ENCODE measurements at places on chromosomes 3 and 15.

DNA sequence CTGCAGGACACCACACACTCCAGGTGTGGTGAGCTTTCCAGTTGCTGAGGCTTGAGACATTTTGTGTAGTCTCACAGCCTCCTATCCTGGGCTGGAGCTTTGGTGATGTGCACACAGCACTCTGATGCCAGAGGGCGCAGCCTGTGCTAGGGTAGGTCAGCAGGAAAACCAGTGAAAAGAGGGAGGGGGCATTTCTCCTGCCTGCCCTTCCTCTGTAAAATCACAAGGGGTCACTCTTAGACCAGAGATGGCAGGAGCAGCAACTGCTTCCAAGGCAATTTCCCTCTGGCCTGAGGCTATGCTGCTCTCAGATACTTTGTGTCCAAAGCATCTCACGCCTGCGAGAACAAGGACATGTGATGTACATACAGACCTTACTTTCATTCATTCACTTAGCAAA is 16.5 kb upstream of the MUSTN1 start:
- no peak overlapping the region for H3K4me3 ChIP-seq
- H3K27ac ChIP-seq = no peak overlapping the region
- DNase-seq = peak; percentile 33
- no peaks in the 10 kb centered on the region for H3K36me3 ChIP-seq
- H3K4me1 ChIP-seq = no peaks in the 10 kb centered on the region

- no peak overlapping the region for H3K27ac ChIP-seq
- no peak for DNase-seq
- no peak overlapping the region for H3K4me3 ChIP-seq
- no peaks in the 10 kb centered on the region for H3K36me3 ChIP-seq
- H3K27me3 ChIP-seq = no peaks in the 10 kb centered on the region
- H3K4me1 ChIP-seq = no peaks in the 10 kb centered on the region
Observed at GRCh38 chr3:51830836-51831385, 30.5 kb upstream of the IQCF2 start.

GRCh38 chr15:40991355-40991754 is 38.1 kb downstream of the CHAC1 start:
- no peak overlapping the region for H3K4me3 ChIP-seq
- no peaks in the 10 kb centered on the region for H3K4me1 ChIP-seq
- no peak for DNase-seq
- H3K36me3 ChIP-seq = peaks cover 28% of the 10 kb centered on the region
- no peak overlapping the region for H3K27ac ChIP-seq

DNA sequence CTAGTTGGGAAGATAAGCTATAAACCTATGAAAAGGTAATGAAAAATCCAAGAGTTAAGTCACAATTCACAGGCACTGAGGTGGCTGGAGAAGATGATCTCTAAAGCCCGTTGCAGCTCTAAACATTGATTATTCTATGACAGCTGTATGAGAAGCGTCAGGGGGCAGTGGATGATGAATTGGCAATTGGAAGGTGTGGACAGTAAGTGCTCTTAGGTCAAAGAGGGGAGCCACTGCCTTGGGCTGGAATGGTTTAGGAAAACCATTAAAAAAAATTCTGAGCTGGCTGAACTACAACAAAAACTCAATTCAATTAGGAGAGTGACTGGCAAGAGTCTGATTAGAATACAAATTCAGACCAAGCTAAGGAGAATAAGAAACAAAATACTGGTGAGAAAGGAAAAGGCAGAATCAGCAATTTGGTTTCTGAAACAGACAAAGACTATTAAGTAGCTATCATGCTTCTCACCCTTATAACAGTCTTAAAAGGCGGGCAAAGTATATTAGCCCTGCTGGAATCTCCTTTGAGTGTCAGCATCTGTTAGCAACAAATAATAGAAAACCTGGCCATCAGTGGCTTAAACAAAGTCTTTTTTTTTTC is 8.8 kb upstream of the NMD3 start:
- no peaks in the 10 kb centered on the region for H3K27me3 ChIP-seq
- H3K4me3 ChIP-seq = no peak overlapping the region
- DNase-seq = no peak
- no peak overlapping the region for H3K27ac ChIP-seq

DNA sequence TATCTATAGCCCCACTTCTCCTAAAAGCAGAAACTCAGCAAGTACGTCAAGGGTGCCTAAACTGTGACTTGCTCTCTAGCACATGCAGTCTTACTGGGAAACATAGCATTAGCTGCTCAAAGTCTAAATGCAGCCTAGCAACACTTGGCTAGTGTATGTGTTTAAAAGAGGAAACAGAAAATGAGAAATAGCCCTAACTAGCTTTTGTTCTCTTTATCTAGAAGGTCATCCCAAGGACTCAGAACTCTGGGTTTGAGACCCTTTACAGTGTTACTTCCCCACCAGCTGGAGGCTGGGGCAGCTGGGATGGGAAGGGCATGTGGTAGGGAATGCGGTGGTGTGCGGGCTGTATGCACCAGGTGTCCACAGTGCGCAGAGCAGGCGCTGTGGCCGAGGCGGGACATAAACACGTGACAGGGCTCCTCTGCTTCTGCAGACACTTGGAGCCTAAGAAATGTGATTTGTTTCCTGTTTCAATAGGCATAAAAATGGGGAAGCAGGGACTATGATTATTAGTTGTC is 13.3 kb downstream of the ETV5 start:
- no peaks in the 10 kb centered on the region for H3K27me3 ChIP-seq
- peaks cover 2% of the 10 kb centered on the region for H3K36me3 ChIP-seq
- peaks cover 58% of the 10 kb centered on the region for H3K4me1 ChIP-seq

- DNase-seq = no peak
- H3K27me3 ChIP-seq = no peaks in the 10 kb centered on the region
- no peak overlapping the region for H3K27ac ChIP-seq
- no peaks in the 10 kb centered on the region for H3K36me3 ChIP-seq
- no peak overlapping the region for H3K4me3 ChIP-seq
Observed at GRCh38 chr3:22159004-22159695, 408.1 kb upstream of the ZNF385D start.

- no peaks in the 10 kb centered on the region for H3K36me3 ChIP-seq
- H3K4me1 ChIP-seq = peaks cover 2% of the 10 kb centered on the region
- no peak for DNase-seq
- H3K4me3 ChIP-seq = no peak overlapping the region
Observed at GRCh38 chr3:5226783-5227182, 39.3 kb downstream of the EDEM1 start.

DNA sequence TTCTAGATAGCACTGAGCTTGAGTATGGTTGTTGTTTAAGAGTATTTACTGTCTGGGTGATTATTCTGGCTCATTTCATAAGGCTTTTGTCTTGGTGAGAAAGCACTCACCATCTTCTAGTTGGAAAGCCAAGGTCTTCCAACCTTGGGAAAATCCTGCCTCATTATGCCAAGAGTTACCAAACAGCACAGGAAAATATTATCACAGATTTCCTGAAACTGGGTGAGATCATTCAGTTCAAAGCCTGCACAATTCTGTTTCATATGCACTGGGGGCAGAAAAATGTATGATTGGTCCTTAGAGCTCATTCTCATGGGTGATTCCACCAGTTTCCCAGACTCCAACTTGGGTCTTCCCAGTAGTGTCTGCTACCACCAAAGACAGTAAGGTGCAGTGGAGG is 291.8 kb downstream of the RORA start:
- H3K27me3 ChIP-seq = no peaks in the 10 kb centered on the region
- H3K4me3 ChIP-seq = no peak overlapping the region
- peaks cover 5% of the 10 kb centered on the region for H3K4me1 ChIP-seq
- H3K36me3 ChIP-seq = no peaks in the 10 kb centered on the region
- H3K27ac ChIP-seq = no peak overlapping the region
- no peak for DNase-seq

DNA sequence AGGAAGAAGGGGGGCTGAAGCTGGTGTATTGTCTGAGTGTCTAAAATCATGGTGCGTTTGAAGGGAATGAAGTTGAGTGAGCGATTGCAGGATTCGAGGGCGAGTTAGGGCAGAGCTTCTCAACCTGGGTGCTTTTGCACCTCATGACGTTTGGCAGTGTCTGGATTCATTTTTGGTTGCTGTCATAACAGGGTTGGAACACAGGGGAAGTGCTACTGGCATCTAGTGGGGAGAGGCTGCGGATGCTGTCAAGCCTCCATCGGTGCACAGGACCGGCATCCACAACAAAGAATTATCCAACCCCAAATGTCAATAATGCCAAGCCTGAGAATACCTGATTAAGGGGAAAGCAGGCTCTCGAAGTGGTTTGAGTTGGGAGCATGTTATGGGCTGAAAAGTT is 120.0 kb downstream of the SLCO3A1 start:
- H3K27me3 ChIP-seq = peaks cover 15% of the 10 kb centered on the region
- H3K4me1 ChIP-seq = no peaks in the 10 kb centered on the region
- no peak overlapping the region for H3K4me3 ChIP-seq
- no peaks in the 10 kb centered on the region for H3K36me3 ChIP-seq

GRCh38 chr3:145144361-145144760 is 1016.6 kb downstream of the PLOD2 start:
- no peaks in the 10 kb centered on the region for H3K36me3 ChIP-seq
- H3K27ac ChIP-seq = no peak overlapping the region
- H3K4me1 ChIP-seq = no peaks in the 10 kb centered on the region

DNA sequence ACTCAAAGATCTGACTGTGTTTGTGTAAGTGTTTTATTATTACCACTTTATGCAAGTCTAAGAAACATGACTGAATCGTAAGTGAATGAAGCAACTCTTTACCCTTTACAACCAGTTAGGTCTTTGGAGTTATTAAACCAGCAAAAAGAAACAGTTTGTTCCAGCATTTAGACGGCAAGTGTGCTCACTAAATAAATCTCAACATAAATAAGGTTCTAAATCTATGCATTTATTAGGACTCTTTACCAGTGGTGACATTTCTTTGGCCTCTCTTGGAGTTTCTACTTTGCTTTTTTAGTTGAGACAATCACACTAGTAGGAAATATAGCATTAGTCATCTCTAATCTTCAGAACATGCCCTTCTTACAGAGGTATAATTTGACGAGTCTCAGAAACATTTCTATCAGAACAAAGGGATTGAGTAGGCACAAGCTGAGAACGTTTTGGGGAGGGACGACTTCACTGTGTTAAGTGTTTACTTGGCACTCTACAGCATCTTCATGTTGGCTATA is 739.9 kb upstream of the NR2F2 start:
- H3K4me3 ChIP-seq = no peak overlapping the region
- no peaks in the 10 kb centered on the region for H3K36me3 ChIP-seq
- no peak overlapping the region for H3K27ac ChIP-seq
- no peaks in the 10 kb centered on the region for H3K4me1 ChIP-seq
- peaks cover 2% of the 10 kb centered on the region for H3K27me3 ChIP-seq

- no peak for DNase-seq
- H3K4me3 ChIP-seq = no peak overlapping the region
- peaks cover 45% of the 10 kb centered on the region for H3K4me1 ChIP-seq
Observed at GRCh38 chr3:134368751-134369105, 5.5 kb downstream of the AMOTL2 start.

DNA sequence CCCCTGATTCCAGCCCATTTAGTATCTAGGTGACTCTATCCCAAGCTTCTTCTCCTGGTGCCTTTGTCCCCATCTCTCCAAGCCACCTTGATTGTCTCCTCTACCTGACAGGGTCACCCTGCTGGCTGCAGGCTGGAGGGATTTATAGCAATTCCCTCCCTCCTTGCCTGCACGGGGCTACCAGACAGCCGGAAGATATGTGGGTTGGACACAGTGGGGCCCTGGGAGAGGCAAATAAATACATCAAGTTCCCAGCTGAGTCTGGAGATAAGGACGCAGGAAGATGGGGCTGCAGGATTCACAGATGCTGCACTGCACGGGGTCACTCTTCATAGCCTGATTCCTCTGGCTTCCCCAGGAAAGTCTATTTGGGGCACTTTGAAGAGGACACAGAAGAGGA is 9.3 kb upstream of the ISLR2 start:
- H3K27me3 ChIP-seq = peaks cover 61% of the 10 kb centered on the region
- no peaks in the 10 kb centered on the region for H3K4me1 ChIP-seq
- no peak for DNase-seq
- no peak overlapping the region for H3K27ac ChIP-seq

DNA sequence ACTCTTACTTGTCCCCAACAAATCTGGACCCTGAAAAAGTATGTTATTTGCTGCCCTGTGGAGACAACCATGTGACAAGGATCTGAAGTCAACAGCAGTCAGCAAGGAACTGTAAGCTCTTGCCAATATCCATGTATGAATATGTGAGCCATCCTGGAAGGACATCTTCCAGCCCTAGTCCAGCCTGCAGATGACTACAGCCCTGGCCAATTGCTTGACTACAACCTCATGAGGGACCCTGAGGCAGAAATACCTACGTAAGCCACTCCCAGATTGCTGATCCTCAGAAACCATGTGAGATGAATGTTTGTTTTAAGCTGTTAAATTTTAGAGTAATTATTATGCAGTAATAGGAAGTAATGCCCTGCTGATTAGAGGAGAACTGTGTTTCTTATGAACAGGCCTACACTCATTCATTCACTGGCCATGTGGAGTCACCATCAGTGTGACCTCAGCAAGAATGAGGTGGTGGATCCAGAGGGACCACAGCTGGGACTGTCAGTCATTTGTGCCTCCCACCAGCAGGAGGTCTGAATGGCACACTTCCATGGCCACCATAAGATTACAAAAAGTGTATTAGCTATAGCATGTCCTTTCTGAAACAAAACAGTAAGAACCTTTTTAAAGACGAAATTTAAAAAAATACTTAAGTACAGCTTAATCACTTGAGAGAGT is 92.6 kb downstream of the TFDP2 start:
- no peak for DNase-seq
- H3K4me1 ChIP-seq = peaks cover under 1% of the 10 kb centered on the region
- no peak overlapping the region for H3K27ac ChIP-seq
- peaks cover 18% of the 10 kb centered on the region for H3K36me3 ChIP-seq
- no peaks in the 10 kb centered on the region for H3K27me3 ChIP-seq
- no peak overlapping the region for H3K4me3 ChIP-seq

DNA sequence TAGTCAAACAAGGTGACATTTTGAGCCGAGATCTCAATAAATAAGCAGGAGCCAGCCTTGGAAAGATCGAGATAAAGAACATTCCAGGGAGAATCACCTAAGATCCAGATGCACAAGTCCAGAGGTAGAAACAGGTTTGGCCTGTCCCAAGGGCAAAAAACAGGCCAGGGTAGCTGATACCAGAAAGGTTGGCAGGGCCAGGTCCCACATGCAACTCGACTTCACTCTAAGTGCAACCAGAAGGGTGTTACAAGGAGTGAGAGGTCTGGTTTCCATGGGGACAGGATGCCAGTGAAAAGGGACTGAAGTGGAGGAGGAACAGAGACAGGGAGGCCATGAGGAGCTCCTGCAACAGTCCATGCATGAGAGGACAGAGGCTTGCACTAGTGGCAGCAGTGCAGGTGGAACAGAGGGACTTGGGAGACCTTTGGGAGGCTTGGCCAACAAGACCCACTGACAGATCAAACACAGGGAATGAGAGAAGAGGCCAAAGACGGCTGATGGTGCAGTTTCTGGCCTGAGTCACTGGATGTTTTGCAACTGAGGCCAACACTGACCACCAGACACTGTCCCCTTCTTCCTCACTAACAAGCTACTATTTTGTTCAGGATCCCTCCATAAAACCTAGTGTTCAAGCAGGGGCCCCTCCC is 5.2 kb downstream of the TPRA1 start:
- no peak for DNase-seq
- no peaks in the 10 kb centered on the region for H3K36me3 ChIP-seq

DNA sequence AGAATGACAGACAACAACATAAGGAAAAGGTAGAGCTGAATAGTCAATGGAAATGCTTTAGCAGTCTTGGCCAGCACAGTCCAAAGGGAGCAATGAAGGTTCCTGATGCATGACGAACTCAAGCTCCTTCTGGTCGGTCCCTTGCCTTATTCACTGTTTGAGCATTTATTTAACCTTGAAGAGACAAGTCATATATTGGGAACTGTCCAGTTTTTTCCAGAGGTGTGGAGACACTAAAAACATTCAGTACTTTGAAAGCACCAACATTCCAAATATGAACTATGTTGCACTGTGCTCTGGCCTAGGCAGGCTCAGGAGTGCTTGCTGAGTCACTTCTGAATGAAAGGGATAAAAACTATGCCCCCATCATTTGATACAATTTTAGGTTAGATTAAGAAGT is 384.8 kb downstream of the MECOM start:
- peaks cover 31% of the 10 kb centered on the region for H3K4me1 ChIP-seq
- H3K4me3 ChIP-seq = no peak overlapping the region
- DNase-seq = no peak
- H3K36me3 ChIP-seq = peaks cover 12% of the 10 kb centered on the region
- H3K27me3 ChIP-seq = no peaks in the 10 kb centered on the region
- H3K27ac ChIP-seq = peak overlapping the region; percentile 41

All from progenitor cell of endocrine pancreas (in vitro differentiated cells).